ENCODE measurements at places on chromosomes 5 and 9.

GRCh38 chr9:93084471-93084881 lies 11.5 kb upstream of the CARD19 start:
- no peak for DNase-seq

DNA sequence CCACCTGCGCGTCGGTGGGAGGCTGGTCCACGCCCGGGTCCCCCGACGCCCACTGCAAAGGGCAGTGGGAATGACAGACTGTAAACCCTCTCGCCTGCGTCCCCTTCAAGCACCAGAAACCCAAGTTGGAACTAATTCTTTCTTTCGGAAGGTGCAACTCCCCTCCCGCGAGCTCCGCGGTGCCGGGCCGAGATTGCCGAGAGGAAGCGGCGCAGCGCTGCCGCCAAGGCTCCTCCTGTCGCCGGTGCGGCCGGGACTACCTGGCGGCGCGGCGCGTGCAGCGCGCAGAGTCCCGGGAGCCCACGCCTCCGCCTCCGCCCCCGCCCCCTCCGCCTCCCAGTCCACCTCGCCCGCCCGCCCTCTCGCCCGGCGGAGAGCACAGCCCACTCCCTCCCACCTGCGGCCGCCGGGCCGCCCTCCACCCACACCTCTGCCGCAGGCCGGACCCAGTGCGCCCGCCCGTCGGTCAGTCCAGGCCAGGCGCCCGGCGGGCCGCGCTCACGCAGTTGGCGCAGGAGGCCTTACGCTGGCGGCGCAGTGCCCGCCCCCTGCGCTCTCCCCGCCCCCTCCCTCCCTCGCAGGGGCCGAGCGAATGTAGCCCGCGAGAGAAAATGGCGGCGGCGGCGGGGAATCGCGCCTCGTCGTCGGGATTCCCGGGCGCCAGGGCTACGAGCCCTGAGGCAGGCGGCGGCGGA lies at the start of gene MAP3K1:
MAP3K1 (plus strand) TSS at position 587 of the 695 bp plus-strand sequence; CDS start at position 612, 25 bp downstream.
- no peak for DNase-seq

GRCh38 chr5:103667068-103667467 lies 104.5 kb upstream of the NUDT12 start:
- no peak for DNase-seq

GRCh38 chr9:36389590-36389989 lies 10.5 kb downstream of the RNF38 start:
- no peak for DNase-seq

GRCh38 chr9:18834740-18835361 lies 198.2 kb downstream of the SAXO1 start:
- DNase-seq = no peak
